HEK293T (cell line): ENCODE measurements at places on chromosomes 2 and 18.

GRCh38 chr2:20370191-20370590 lies 19.5 kb upstream of the PUM2 start:
- DNase-seq: no peak

- DNase-seq: no peak
These were observed 11.6 kb upstream of the RBM44 start for GRCh38 chr2:237786936-237787335.

DNA sequence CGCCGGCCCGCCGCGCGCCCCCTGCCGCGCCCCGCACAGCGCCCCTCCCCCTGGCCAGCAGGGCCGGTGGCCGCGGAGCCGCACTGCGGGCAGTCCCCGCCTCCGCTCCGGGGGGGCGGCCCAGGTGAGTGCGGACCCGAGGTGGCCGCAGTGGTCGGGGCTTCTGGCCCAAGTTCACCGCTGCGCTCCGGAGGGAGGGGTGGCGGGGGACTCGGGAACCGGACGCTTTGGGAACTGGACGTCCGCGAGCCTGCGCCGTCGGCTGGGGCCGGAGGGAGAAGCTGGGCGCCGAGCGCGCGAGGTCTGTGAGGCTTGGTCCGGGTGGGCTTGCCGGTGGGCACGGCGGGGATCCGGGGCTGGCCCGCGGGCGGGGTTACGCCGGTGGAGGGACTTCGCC lies 591 bp upstream of the LDLRAD4 start:
- DNase-seq: no peak

GRCh38 chr2:85711578-85712060 lies 17.5 kb downstream of the GNLY start:
- no peak for DNase-seq

DNA sequence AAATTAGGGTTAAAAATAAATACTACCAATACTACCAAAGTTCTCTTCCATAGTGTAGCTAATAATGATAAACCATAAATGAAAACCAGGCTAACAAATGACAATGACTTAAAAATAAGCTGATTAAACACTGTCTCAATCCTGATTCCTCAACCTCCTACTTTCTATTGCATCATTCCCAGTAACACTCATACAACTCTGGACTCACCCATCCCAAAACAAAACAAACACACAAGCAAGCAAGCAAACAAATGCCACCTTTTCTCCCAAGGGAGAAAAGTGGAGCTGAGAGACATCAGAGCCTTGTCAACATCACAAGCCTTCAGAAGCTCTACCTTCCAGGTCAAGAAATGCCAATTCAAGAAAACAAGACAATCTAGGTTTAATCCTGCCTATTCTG lies 620.7 kb downstream of the NYAP2 start:
- DNase-seq: no peak

DNA sequence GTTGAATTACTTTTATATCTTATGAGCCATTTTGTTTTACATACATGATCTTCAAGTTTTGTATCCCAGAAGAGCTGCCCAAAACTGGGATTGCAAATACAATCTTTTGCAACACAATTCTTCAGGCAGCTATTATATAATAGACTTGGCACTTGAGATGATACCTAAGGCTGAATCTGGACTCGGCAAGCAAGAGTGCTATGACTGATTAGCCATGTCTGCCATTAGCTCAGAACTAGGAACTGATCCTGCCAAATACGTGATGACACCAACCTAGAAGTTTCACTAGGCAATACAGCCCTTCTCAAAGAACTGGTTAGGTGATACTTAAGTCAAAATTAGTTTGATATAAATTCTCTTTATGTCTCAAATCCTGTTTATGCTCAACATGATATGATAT lies 619.6 kb downstream of the CPS1 start:
- DNase-seq: no peak

GRCh38 chr2:16661936-16662839 lies 3.4 kb downstream of the CYRIA start:
- no peak for DNase-seq

DNA sequence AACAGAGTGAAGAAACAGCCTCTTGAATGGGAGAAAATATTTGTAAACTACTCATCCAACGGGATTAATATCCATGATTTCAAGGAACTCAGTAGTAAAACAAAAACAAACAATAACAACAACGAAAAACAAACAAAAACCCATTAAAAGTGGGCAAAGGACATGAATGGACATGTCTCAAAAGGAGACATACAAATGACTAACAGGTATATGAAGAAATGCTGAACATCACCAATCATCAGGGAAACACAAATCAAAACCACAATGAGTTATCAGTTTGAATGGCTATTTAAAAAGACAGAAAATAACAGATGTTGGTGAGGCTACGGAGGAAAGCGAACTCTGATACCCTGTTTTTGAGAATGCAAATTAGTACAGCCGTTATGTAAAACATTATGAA lies 224.8 kb upstream of the NRXN1 start:
- DNase-seq: no peak

GRCh38 chr2:218869064-218869463 lies 9.5 kb downstream of the WNT6 start:
- DNase-seq: no peak

DNA sequence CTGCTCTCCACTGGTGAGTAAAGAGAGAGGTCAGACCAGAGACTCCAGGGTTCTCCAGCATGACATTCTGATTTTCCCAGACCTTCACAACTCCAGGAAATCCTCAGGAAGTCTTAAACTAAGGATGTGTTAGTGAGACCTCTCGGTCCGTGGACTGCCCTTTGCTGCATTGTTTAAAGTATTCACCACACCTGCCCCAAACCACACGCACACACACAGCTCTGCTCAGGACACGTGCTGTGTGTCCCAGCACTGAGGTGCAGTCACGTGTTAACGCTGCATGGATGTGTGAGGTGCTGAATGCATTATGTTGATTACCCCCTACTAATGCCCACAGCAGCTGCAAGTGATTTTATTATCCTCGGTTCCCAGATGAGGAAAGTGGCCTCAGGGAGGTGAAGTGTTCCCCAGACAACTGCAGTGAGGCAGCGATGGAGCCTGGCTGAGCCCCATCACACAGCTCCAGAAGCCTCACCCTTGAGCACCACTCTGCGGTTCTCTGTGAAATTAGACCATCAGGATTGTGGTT lies 68.4 kb downstream of the TRAPPC12 start:
- DNase-seq: no peak

GRCh38 chr2:216607277-216607560 lies 26.0 kb upstream of the IGFBP2 start:
- no peak for DNase-seq

GRCh38 chr2:98301469-98301868 lies 44.8 kb upstream of the CNGA3 start:
- no peak for DNase-seq

GRCh38 chr2:193187816-193188215 lies 993.1 kb upstream of the TMEFF2 start:
- DNase-seq: no peak

DNA sequence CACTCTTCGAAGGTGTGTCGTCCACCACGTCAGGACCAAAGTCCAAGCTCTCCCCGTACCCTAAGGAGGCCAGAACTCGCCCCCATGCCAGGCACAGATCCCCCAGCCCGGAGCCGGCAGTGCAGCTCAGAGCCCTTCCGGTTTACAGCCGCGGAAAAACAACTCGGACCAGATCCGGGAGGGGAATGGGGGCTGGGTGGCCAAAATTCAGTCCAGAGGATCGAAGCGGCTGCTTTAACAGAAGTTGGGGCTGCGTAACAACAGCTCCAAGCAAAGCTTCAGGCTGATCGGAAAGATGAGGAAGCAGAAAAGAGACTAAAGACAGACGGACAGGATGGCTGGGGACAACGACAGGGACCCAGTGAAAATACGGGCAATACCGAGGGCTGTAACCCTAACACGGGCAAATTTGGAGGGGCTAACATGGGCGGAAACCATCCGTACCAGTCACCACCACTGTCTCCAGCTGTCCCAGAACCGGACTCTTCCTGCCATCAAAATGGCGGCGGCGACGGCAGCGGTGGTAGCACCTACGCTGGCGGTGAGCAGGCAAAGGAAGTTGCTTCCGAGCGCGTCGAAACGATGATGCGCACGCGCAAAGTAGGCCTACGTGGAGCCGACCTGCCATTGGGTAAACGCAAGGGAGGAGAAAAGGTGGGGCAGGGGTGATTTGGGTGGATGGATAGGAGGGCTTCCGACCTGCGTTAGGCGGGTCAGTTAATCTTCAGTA lies at the start of gene MMADHC:
Gene MMADHC (minus strand): TSS at position 556 of the 730 bp plus-strand sequence. CDS start 678 bp downstream, outside the sequence.
- peak; percentile 91 for DNase-seq

GRCh38 chr18:12943215-12943614 lies 4.6 kb upstream of the SEH1L start:
- no peak for DNase-seq

DNA sequence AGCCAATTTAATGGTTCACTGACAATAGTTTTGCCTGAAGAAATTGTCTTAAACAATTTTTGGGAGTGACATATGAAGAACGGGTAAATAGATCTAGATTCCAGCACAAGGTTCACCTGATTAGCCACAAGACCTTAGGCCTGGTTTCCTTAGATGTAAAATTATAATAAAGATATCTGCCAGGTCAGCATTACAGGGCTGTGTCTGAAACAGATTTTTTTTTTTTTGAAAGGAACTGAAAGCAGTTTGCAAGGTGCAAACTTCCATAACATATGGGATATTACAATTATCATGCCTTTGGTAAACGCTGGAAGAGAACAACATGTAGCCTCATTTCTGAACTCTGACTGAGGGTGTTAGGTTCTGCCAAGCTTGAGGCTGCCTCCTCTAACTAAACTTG lies 599.4 kb downstream of the ERBB4 start:
- DNase-seq: no peak

- DNase-seq: no peak
These were observed 67.9 kb downstream of the MYL12B start for GRCh38 chr18:3329872-3330271.
